ENCODE measurements at places on chromosomes 4 and X.
A peak's percentile ranks its signal among the peaks of the same experiment; 100 is the strongest.

DNA sequence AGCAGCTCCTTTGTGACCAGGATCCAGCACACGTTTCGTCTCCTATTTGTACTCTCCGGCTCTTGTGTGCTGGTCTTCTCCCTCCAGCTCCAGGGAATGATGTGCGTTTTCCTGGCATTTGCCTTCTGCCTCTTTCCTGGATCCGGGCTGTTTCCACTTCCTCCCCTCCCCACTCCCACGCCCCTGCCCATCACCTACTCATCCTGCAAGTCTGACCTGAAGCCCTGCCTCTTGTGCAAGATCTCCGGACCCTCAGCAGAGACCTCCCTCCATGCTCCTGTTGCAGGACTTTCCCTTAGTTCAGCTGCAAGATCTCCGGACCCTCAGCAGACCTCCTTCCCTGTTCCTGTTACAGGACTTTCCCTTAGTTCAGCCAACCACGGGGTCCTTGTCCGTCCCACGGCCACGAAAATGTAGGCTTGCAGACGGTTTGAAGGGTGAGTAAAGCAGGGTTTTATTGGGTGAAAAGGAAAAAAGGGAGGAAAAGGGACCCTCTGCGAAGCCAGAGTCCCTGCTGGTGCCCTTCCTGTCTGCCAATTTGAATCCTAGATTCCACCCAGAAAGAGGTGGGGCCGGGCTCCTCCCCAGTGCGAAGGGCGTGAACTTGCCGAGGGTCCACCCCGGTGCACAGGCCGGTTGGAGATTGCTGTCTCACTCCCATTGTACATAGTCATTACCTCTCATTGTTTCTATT is 74.4 kb upstream of the IRF2 start:
- no peak for DNase-seq

DNA sequence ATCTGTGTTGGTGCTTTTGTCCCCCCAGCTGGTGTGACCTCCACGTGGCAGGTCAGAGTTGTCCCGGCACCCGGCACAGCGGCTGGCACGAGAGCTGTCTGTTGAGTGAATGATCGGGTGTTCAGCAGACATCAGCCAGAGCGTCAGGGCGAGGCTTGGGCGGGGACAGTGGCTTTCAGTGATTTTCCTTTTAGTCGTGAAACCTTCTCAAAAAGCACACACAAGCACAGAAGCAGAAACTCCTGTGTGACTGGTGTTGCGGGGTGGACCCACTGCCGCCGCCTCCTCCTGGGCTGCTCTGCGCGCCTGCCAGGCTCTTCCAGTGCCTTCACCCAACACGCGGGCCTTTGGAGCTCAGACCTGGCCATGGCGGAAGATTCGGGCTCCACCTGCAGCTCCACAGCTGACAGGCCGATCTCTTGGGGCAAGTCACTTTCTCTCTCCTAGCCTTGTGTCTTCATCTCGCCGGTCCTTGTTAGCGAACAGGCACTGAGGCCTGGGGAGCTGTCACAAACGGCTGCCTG is 51.4 kb upstream of the HGFAC start:
- DNase-seq, result no peak

DNA sequence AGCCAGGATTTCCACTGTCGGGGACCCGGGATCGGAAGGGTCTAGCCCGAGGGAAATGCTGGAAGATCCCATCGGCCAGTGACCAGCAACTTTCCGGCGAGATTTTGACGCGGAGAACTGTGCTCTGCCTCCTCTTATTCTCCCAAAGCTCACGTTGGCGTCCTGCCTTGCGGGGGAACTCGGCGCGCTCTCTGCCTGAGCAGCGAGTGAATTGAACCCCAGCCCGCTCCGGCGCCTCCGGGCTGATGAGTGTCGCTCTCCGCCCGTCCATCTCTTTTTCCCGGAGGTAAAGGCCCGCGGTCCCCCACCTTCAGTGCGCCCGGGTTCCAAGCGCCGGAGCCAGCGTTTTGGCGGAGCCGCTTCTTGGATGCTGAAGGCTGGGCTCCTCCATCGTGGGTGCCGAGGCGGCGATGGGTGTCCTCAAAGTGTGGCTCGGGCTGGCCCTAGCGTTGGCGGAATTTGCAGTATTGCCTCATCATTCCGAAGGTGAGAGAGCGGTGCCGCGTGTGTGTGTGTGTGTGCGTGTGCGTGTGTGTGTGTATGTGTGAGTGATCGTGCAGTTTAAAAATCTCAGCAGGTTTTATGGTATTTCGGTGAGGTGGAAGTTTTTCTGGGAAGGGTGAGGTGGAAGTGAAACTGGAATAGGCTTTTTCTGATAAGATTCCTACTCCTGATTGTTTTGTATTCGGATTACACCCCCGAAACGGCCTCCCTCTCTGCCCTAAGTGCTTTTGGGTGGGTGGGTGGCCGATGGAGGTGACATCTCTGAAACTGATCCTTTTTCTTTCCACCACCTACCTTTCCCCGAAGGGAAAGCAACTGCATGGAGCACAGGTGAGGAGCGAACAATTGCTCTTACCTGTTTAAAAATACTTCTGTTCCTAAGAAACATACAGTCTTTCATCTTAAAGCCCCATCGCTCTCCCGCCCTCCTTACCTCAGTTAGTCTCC is 752 bp downstream of the FRAS1 start:
- peak; percentile 70 for DNase-seq

DNA sequence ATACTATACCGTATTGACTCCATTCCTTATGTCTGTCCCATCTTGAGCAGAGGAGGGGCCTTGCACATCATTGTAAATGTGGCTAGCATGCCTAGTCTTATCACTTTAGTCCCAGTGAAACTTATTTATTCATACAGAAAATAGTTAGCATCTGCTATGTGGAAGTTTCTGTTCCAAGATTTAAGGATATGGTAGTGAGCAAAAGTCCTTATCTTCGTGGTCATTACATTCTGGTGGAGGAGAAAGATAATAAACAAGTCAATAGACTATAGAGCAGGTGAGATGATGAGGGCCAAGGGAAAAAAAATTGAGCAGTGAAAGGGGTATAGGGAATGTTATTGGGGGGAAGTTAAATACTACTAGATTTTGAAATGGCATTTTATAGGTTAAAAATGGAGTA is 63.4 kb upstream of the PRRG3 start:
- no peak for DNase-seq

DNA sequence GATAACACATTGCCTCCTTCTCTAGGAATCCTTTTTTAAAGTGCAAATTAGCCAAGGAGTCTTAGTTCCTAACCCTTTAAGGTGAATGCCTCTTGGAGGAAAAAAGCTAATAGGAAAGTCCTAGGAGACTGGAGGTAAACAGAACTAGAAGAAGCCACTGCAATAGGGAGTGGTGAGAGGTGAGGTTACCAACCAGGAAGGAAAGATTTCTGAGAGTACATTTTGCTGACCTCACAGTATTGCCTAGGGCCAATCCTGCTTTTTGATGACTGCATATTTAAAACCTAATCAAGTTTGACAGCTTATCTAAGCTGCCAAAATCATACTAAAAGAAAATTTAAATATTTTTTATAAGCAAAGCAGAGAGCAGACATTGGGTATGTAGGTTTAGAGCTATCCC is 7.3 kb upstream of the CUL4B start:
- DNase-seq, result no peak

- DNase-seq, result no peak
Measured at GRCh38 chr4:106718548-106718947, 317.6 kb downstream of the DKK2 start.

GRCh38 chr4:104128850-104129213 is 365.9 kb downstream of the CXXC4 start:
- DNase-seq, result no peak

- no peak for DNase-seq
Measured at GRCh38 chr4:128758314-128758922, 51.1 kb upstream of the JADE1 start.

GRCh38 chr4:25442863-25443307 is 65.8 kb downstream of the ANAPC4 start:
- no peak for DNase-seq

DNA sequence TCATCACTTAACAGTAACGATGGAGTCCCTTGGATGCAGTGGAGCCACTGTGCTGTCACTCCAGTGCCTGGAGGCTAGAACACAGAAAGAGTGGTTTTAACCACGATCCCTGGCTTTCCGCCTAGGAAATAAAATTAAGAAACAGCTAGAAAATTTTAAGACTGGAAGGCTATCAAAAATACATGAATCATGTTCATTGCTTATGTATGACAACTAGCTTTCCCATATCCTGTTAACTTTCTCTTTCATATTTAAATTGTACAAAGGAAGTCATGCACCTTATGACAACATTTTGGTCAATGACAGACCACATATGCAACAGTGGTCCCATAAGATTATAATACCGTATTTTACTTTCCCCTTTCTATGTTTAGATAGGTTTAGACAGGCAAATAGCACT is 115.1 kb downstream of the GALNTL6 start:
- no peak for DNase-seq

DNA sequence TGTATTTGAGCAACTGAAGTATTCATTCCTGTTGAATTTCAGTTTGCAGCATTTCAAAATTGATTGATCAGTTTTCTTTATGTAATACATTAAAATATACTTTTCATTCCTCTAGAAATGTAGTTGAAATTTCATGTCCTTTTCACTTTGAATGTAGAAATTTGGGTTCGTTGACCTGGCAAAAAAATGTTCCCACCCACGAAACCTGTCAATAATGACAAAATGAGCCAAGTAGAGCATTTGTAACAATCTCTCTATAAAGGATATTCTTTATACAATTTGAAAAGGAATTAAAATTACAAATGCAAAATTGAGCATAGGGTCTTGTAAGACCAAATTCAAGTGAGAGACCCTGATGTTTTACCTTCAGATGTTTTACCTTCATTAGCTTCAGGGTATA is 283.9 kb downstream of the ANKRD50 start:
- no peak for DNase-seq

DNA sequence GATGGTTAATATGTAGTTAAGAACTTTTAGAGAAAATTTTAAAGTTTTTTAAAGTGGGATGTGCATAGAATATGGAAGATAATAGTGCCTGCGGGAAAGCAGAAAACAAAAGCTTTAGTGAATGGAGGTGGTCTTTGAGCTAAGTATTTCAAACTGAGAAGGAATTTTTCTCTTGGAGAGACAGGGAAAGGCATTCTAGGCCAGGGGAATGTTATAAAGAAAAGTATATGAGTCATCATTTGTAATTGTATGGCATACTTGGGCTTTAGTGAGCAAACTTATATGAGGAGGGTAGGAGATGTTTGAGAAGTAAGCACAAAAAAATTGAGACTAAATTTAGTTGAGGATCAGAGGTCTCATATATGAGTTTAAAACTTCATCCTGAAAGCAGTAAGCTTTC is 467.0 kb downstream of the PPARGC1A start:
- DNase-seq, result no peak

DNA sequence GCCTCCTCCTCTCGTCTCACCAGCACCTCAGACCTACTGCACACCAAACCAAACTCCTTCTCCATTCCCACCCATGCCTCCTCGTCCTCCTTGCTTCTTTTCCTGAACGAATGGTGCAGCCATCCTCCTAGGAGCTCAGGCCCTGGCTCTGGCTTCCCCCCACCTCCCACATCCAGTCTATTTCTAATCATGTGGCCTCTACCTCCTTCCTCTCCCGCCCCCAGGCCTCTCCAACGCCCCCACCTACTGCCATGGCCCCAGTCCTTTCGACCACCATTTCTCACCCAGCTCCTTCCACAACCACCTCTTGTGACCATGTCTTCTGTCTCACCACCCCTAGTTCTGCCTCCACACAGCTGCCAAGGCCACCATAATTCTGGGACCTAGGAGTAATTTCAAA is 127.1 kb downstream of the PJA1 start:
- no peak for DNase-seq

DNA sequence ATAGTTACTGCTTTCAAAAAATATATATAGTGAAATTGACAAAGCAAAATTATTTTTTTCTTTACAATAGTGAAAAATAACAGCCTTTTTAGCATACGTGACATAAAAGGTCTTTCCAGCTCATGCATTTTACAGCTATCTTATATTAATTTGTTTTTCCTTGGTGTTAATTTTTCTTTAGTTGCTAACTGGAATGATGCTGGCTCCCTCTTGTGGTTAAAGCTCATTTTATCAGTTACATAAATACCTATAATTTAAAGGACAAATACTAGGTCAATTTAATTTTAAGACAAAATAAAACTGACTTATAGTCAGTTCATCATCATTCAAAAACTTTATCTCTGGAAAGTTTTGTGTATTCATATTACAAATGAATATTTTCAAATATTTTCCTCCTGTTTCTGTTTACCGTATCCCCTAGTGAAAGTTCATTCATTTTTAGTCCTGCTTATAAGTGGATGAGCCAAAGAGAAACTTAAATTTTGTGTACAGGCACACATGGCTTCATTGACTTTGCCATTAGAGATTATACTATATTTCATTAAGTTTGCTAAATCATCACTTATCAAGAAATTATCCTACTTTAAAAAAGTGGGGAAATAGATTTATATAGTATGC is 9.9 kb upstream of the ANAPC4 start:
- no peak for DNase-seq

DNA sequence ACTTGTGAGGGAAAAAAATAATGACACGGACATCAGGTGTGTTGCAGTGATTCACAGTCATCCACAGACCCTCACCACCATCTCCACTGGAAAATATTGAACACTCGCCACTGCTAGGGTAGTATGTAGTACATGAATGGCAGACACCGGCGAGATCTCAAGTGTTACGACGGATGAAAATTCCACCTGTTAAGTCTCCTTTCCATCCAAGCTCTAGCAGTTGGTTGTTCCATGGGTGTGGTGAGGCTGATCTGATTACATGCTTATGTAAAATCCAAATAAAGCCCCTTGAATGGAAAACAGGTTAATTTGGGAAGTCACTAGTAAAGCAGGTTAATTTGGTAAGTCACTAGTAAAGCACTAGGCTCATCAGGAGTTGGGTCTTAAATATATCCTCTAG is 1.1 kb upstream of the ARMCX4 start:
- no peak for DNase-seq

GRCh38 chrX:77953708-77954107 is 15.7 kb downstream of the PGAM4 start:
- DNase-seq, result no peak

DNA sequence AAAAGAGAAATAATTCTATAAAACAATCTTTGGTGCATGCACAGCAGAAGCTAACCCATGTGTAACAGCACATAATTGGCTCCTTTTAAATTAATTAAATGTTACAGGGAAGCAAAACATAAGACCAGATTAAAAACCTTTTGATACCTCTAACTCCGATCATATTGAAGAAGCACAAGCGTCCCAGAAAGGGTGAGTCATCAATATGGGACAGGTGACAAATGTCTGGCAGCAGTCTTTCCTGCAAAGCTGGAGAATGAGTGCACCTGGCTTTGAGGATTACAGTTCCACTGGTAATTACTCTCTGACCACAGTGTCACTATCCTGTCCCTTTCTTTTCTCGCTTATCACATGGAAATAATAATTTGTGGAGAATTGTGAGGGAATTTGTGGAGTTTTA is 94.6 kb downstream of the FAM9B start:
- DNase-seq, result no peak

DNA sequence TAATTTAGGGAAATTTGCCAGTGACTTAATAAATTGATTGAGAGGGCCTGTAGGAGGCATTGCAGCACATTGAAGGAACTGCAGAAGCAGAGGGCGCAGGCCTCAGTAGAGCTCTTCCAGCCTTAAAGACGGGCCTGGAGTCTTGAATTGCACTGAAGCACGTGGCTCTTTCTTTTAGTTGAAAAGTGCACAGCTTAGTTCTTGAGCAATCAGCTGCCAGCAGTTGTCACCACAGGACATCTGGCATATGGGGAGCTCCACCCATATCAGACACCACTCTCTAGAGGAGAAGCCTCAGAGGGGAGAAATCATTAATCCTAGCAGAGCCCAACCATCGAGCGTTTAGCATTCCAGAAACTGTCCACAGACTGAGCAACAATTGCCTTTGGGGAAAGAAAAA is 16.0 kb upstream of the FGF16 start:
- DNase-seq, result no peak

GRCh38 chr4:2441393-2442174 is 22.8 kb downstream of the CFAP99 start:
- DNase-seq, result peak; percentile 89
